ENCODE measurements at places on chromosomes 2 and 18.

DNA sequence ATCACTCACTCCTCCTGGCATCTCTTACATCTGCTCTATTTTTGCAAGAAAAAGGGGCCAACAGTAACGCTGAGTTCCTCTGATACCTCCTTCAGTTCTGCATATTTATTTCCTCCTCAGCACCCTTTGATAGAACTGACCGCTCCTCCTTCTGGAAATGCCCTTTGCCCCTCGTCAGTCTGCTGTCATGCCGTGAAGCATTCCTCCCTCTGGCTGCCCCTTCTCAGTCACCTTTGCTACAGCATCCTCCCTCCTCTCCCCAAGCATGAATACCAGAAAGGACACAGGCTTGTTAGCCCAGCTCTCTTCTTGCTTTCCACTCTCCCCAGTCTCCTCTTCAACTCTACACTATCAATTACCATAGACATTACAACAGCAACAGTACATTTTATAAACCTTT is 135.4 kb downstream of the NBAS start:
- DNase-seq: no peak

DNA sequence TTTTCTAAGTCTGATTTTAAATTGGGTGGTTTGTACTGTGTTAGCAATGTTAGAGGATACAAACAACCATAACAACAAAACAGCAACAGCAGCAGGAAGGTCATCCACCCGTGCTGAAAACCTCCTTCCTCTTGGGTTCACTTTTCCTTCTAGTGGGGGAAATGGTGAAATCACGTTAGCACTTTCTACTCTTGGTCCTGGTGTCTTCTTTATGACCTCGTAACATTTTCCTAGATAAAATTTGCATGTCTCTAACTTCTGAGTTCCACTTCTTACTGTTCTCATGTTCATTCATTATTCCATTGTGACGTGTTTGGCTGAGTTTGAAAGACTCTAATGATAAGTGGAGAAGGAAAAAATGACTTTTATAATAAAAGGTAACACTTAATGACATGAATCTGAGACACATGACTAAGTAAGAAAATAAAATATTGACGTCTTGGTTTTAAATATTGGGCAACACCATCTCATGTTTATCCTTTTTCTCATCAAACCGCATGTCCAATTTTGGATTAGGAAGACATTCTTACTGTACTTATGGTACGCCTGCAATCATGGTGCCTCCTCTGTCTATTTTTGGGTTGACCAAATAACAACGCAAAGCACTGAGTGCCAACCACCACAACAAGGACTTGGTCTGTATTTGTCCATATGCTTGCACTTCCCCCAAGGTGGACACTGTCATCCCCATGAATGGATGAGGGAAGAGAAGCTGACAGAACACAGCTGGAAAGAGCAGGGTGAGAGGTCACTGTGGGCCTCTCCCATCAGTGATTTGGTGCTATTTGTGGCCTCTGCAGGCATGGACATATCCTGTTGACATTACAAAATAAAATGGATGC is 25.7 kb upstream of the IL1R1 start:
- DNase-seq: no peak

- no peak for DNase-seq
Measured at GRCh38 chr2:10501451-10501961, 53.4 kb upstream of the ODC1 start.

DNA sequence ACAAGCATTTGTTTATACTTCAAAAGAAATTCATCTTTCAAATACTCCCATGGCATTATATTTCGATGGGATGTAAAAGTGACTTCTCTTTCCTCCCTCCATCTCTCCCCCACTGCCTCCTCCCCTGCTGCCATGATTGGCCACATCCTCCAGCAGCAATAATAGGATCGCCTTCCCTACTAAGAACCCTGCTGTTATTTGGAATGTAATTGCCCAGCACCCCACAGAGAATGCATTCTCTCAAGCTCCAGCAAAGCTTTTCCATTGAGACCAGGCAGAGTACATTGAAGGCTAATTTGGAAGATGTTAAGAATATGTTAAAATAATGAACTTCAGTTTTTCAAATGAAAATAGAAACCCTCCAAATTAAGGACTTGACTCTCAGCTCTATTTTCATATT is 375.4 kb upstream of the ACVR2A start:
- DNase-seq: no peak

DNA sequence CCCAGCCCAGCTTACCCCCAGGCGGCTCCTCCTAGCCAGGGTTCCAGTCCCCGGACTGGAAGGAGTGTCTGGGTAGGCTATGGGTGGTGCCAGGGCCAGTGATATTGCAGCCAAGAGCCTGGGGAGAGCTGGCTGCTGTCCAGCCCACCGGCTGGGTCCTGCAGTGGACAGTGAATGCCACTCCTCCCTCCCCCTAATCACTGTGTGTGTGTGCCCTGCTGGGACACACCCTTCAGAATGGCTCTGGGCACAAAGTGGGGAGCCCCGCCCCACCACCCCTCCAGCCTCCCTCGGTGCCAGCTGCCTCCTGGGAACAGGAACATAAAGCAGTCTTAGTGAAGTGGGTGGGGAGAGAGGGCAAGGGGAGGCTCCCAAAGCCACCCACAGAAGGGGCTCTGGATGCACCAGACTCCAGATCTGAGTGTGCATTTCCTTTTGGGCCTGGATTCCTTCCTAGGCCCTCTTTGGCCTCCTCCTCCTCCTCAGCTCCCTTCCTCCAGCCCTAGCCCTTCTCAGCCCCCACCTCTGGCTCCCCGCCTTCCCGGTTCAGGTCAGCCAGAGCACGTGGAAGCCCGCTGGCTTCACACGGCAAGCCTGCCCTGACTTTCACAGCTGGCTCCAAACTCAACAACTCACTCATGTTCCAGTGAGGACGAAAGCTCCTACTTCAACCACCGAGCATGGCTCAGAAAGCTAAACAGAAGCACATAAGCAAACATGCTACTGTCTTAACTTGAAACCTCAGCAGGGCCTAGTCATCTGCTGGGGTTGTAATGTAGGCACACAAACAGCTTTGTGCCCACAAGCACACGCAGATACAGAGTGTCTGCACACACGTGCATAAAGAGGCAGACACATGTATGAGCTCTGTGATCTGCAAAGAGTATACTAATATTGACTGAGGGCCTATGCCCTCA is 209.2 kb upstream of the SMAD2 start:
- no peak for DNase-seq

DNA sequence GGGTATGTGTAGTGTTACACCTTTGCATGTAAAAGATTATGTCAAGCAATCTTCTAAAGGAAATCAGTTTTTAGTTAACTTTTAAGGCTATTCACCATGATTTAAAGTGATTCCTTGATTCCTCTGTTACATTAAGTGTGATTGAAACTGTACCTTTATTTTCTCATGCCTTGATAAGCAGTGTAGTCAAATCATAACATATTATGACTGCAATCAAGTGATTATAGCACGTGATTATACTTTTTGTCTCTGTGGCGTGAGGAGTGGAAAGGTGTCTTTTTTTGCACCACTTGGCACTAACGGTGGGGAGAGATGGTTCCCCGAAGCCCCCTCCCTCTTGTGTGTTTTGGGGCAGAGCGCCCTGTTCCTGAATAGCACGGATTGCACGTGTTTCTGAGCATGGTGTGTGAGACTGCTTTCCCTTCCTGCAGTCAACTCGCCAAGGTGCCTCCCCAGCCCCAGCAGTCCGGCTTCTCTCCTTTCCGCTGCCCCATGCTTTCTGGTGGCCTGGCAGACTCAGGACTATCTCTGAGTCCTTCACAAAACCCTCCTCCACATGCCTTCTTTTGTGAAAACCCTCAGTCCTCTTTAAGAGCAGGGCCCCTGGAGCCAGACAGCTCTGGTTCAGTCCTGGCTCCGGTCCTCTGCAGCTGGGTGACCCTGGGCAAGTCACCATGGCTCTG is 68.4 kb downstream of the AGAP1 start:
- no peak for DNase-seq

DNA sequence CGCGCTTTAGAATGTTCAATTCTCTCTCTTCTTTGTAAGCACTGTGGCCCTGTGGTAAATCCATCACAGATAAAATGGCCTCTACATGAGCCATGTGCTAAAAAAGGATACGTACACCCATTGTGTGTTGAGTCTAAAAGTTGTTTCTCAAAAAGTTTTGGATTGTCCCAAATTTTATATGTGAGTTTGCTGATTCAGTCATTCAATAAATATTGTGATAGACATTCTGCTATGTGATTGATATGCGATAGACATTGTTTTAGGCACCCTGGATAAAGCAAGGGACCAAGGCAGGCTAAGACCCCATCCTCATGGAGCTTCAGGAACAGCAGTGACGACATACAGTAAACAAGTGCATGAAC is 53.5 kb downstream of the E2F6 start:
- no peak for DNase-seq

GRCh38 chr2:226660526-226660925 is 139.1 kb downstream of the IRS1 start:
- DNase-seq: no peak

DNA sequence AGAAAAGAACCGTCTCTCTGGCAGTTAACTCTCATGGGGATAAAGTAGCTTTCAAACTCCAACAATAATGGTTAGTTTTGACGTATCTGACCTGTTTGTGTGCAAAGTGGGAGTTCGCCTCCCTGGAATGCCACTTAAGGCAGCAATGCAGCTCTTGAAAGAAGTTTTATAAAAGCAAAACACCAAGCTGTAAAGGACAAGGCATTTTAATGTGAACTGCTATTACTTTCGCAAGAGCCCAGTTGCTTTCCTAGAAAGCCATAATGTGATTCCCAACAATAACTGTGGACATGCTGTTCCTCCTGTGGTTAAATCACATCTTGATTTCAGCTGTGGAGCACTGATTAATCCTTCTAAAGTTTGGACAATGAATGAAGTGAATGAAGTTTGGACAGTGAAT is 303.7 kb downstream of the PTPRM start:
- DNase-seq: no peak

GRCh38 chr18:35936951-35937350 is 35.5 kb upstream of the RMP24 start:
- DNase-seq: no peak

GRCh38 chr2:136394136-136395060 is 276.4 kb upstream of the CXCR4 start:
- DNase-seq: no peak

DNA sequence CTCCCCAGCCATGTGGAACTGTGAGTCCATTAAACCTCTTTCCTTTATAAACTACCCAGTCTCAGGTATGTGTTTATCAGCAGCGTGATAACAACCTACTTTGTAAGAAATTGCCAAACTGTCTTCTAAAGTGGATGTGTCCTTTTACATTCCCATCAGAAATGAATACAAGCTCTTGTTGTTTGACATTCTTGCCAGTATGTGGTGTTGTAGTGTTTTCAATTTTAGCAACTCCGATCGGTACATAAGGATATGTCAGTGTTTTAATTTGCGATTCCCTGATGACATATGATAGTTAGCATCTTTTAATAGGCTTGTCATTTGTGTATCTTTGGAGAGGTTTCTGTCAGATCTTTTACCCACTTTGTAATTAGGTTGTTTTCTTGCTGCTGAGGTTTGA is 1156.3 kb upstream of the CRIM1 start:
- no peak for DNase-seq

DNA sequence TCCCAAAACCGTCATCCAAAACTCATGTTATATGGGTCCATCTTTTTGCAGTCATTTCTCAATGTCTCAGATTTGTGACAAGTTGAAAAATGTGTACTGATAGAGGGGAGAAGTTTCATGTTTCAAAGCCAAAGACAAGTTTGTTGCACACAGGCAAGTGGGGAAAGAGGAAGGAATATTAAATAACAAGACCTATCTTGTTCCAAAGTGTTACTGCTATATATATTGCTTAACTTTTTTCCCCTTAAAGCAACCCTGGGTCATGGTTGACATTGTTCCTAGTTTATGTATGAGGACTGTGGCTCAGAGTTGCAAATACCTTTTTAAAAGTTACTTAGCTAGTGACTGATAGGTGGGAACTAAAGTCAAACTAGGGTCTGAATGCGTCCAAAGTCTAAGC is 1.7 kb downstream of the ITGA4 start:
- no peak for DNase-seq

- DNase-seq: no peak
Measured at GRCh38 chr2:71455741-71456569, 2.6 kb downstream of the DYSF start.

DNA sequence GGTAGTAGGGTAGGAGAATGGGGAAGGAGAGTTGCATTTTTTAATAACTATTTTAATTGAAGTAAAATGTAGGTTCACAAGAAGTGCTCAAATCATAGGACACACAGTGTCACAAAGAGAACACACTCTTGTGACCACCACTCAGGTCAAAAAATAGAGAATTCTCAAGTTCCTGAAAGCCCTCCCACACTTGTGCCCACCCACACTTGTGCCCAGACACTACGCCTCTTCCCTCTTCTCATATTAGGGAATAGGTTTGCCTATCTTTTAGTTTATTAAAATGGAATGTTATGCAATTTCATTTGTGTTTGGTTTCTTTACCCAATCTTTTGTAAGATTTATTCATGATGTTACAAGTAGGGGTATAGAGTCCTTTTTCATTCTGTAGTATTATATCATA is 67.2 kb downstream of the UGGT1 start:
- no peak for DNase-seq

- DNase-seq: no peak
Measured at GRCh38 chr2:105977212-105977611, 216.9 kb downstream of the UXS1 start.

DNA sequence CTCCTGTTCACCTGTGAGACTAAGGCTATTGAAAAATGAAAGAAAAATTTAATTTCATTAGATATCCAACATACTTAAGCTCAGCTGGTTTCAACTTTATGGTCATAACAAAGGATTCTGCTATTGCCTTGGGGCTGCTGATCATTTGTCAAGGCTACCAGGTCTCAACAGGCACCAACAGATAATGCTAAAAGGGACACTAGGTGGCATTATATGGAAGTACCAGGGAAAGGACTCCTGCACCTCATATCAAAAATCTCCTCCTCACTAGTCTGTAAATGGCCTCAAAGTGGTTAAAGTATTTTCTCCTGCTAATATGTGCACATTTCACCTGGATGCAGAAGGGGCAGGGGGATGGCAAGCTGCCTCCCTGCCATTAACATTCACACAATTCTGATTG is 167.9 kb upstream of the REG3A start:
- no peak for DNase-seq

DNA sequence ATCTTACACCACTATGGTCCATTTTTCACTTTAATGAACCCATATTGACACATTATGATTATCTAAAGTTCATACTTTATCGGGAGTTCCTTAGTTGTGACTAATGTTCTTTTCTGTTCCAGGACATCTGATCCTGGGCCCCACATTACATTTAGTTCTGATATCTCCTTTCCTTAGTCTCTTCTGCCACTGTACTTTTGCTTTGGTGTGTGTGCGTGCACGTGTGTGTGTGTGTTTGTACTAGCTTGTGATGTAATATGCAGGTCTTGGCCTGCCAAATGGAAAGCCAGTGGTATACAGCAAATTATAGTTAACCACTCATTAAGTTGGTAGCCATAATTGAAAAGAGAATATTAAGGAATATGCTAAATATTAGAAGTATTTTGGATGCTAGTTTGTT is 88.0 kb downstream of the CDC42EP3 start:
- no peak for DNase-seq
